ENCODE measurements at places on chromosomes 16 and 17.

DNA sequence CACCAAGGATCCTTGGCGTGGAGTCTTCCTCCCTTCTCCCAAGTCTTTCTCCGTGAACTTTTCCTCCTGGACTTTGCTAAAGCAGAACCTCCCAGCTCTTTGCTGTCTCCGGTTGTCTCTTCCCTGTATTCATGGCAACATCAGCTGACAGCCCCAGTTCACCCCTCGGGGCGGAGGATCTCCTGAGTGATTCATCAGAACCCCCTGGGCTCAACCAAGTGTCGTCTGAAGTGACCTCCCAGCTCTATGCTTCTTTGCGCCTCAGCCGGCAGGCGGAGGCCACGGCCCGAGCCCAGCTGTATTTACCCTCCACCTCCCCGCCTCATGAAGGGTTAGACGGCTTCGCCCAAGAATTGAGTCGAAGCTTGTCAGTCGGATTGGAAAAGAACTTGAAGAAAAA, 943 bp downstream of the CNTROB start:
- no peak for DNase-seq

DNA sequence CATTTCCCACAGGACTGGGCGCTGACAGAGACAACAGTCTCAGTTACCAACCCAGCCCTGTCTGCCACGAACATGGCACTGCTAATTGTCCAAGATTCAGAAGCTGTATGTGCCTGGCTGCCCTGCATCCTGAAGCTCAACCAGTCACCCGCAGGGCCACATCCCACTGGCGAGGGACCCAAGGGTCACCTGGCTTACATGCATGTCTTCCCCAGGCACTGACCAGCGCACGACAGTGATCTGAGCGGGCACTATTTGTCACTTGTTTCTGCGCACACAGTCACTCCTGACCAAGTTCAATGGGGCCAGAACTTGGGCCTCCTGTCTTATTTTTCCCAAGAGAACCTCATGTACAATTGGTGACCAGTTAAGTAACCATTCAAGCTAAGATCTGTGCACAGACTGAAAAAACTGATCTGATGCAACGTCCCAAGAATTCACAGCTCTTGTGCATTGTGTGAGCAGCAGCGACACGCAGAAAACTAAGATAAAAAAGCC, 13.1 kb downstream of the USP7 start:
- DNase-seq: no peak

DNA sequence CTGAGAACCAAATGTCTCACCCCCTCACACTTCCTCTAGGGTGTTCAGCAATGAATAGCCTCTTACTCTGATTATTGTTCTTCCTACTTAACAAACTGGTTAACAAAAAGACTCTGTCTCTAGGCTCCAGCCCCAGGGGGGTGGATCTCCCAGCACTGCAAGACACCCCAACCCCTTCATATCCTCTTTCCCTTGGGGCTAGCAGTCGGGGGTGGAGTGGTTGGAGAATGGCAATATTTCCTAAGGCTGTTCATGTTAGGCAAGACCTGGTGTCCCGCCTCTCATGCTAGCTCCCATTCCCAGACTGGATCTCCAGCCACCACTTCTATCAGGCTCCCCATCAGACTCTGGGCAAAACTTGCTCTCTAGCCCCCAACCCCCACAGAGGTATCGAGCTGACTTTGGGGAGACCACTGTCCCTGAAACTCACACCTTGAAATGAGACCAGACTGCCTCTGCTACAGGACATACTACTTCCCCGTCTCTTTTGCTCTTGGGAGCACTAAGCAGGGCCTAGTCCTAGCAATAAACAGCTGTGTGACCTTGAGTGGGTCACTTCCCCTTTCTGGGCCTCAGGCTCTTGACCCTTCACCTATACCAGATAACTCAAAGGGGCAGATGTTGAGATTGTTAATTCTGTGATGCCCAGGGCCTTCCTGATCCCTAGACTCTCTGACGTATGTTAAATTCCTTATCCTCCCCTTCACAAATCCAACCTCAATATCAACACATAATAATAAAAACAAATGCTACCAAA, 2.4 kb downstream of the SLC25A35 start:
- no peak for DNase-seq

DNA sequence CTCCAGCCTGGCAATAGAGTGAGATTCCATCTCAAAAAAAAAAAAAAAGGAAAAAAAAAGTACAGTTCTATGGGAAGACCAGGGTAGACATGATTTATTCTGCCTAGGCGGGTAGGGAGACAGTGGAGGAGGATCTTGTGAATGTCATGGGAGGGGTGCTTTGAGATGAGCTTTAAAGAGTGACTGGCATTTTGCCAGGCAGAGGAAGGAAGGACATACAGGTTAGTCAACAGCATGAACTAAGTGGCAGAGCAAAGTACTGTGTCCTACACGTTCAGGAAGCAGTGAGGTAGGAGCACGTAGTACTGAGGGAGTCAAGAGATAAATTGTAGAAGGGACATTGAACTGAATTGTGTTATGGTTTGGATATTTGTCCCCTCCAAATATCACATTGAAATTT, 451.5 kb downstream of the TOX3 start:
- no peak for DNase-seq

GRCh38 chr16:87407511-87408112, 15.5 kb downstream of the MAP1LC3B start:
- no peak for DNase-seq

DNA sequence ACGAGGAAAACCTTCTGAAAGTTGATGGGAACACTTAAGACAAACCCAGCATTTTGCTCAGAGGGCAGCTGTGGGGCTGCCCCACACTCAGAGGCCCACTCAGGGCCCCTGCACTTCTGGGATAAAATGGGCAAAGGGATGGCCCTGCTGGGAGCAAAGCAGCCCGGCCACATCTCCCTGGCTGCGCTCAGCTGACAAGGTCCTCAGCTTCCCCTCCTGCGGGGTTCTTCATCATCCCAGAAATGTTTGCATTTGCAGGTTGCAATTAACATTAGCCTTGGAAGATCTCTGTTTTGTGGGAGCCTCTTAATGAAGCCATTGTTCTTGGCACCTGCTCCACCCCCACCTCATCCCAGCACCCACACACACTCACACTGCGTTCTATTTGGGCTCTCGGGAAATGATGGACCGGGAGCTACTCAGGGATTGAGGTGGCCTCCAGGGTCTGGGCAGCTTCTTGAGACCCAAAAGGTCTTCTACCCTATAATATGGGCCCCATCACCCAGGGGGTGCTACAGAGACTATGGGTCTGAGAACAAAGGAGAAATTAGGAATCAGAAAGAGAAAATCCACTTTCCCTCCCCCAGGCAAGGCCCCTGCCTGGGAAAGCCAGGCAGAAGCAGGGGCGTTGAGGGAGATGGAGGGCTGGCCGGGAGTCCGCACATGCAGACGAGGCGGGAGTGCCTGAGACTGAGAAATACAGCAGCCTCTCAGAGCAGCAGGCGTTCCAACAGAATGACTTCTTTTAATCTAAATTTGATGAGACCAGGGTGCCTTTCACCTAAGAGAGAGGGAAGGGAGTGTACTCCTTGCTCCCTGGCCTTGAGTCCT, 53.7 kb upstream of the RPL38 start:
- no peak for DNase-seq

- DNase-seq: no peak
Observed at GRCh38 chr17:80212109-80212508, 8.0 kb downstream of the SGSH start.

GRCh38 chr16:28607116-28607623, 2.7 kb downstream of the SULT1A1 start:
- DNase-seq: no peak

DNA sequence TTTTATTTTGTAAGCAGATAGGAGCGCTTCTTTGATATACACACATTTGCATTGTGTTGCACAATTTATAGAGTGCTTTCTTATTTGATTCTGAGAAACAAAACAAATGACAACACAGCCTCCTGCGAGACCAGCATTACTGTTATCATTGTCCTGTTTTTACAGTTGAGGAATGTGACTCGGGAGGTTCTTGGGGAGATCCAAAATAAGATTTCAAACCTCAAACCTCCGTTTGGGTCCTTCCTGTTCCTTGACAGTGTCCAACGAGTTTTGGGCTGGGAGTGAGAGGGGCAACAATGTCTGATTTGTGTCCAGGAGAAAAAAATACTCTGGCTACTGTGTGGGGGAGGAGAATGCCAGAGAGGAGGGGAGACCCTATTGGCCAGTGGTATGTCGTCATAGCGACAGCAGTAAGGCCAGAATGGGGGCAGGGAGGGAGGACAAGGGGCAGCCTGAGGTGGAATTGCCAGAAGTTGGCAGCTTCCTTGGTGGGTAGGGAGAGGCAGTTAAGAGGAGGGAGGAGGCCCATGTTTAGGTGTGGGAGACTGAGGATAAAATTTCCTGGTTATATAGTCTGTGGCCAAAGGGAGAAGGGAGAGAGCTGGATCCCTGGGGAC, 45.5 kb downstream of the TMEM132E start:
- no peak for DNase-seq

DNA sequence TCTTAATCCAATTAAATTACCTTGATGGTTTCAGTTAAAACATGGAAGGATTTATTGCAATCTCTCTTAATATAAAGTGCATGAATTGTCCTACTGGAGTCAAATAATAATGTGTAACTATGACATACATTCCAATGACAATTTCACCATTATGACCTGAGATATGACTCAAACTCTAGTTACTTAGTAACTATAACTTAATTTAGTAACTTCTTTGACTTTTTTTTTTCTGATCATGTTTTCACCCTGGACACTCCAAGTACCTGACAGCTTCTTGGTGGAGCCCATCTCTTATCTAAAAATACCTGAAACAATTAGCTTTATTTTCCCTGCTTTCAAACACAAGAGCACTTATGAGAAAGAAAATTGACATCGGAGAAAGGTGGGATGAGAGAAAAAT, 123.7 kb downstream of the STX8 start:
- no peak for DNase-seq

- no peak for DNase-seq
Observed at GRCh38 chr16:50313596-50314478, 47.5 kb downstream of the ADCY7 start.

GRCh38 chr16:86378831-86379504, 131.4 kb upstream of the FOXF1 start:
- DNase-seq: no peak

GRCh38 chr16:70393662-70394061, 45.2 kb downstream of the ST3GAL2 start:
- DNase-seq: no peak

- DNase-seq: no peak
Observed at GRCh38 chr17:38900978-38901656, 24.3 kb upstream of the LASP1NB start.

DNA sequence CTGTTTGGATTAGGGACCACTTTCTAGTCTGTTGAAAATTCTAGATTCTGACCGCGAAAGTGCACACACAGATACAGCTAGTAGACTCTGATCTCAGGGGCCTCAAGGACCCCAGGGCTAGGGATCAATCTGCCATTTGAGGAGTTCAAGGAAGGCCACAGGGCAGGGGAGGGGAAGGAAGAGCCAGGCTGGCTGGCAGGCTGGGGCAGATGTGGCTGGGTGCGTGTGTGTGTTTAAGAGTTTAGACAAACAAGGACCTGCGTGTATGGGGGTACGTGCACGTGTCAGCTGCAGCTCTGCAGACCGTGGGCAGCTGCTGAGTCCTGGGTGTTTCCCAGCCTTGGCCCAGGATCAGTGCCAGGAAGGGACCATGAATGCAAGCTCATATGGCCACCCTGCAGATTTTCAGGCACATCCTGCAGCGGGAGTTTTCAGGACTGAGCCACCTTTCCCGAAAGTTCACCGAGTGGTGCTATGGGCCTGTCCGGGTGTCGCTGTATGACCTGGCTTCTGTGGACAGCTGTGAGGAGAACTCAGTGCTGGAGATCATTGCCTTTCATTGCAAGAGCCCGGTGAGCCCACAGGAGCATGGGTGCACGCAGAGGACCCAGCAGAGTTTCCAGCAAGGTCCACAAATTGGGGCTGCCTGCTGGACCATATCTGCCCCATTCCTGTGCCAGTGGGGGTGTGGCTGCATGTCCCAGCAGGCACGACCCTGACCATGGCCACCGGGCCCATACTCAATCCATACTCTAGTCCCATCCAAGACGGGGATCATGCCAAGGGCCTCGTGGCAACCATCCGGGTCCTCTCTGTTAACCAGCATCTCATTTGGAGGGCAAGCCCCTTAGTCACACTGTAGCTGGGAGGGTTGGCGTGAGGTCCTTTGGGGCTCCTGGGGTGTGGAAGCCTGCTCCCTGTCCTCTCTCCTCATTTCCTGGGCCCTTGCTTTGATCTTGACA, 10.6 kb downstream of the TRPV2 start:
- DNase-seq: no peak

DNA sequence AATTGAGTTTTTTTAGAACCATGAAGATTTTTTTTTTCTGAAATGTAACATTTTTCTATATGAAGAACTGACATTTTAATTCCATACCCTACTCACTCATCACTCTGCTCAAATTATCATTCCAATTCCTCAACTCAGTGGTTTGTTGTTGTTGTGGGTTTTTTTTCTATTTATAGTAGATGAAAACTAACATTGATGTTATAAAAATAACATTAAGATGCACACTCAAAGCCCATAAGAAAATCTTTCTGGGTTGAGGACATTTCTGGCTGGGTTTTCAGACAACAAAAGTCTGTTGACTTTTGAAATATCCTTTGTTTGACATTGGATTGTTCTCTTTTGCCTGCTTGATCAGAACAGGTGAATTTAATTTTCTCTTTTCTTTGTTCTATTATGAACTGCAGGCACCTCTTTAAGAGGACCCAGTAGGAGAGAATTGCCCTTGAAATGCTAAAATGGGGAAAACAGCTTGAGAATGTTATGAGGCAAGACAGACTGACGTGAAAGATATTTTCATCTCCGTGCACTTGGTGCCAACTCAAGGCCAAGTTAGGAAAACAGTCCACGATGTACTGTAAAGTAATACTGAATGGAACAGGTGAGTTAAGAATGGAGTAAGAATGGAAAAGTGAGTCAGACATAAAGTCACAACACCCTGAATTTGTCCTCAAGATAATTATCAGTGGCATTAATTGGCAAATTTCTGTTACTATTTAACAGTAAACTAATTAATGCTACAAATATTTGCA, 16.1 kb upstream of the ABCA5 start:
- no peak for DNase-seq

GRCh38 chr17:53088481-53088880, 734.2 kb upstream of the KIF2B start:
- no peak for DNase-seq

- DNase-seq: no peak
Observed at GRCh38 chr17:8732406-8733085, 12.1 kb downstream of the CCDC42 start.

DNA sequence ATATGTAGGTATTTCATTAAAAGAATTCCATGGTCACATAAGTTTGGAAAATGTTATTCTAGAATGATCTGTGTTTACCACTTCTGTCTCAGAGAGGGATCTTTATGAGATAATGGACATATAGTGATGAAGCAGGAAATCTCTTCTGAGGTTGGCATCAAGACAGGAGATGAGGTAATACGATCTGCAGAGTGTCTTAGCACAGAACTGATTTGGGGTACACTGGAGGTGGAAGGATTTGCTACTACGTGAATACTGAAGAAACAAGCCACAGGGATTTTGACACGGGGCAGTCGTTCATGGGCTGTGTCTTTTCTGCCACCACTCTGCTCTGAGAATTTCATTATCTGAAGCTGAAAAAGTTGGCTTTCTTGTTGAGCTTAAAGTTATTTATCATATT, 5.5 kb downstream of the CBFB start:
- no peak for DNase-seq

- no peak for DNase-seq
Observed at GRCh38 chr16:51376080-51376479, 225.0 kb upstream of the SALL1 start.

GRCh38 chr16:57510016-57510871, 24.0 kb upstream of the DOK4 start:
- DNase-seq: no peak

GRCh38 chr17:50948711-50949110, 82.6 kb upstream of the TOB1 start:
- DNase-seq: no peak

All from stimulated activated CD4-positive, alpha-beta T cell treated with anti-CD3 and anti-CD28 coated beads, Interleukin-12 subunit alpha, Interleukin-12 subunit beta, amount 100 ng/mL, for 48 hours (primary cell).